ENCODE measurements at places on chromosomes 3 and 15.
A peak's percentile ranks its signal among the peaks of the same experiment; 100 is the strongest.

DNA sequence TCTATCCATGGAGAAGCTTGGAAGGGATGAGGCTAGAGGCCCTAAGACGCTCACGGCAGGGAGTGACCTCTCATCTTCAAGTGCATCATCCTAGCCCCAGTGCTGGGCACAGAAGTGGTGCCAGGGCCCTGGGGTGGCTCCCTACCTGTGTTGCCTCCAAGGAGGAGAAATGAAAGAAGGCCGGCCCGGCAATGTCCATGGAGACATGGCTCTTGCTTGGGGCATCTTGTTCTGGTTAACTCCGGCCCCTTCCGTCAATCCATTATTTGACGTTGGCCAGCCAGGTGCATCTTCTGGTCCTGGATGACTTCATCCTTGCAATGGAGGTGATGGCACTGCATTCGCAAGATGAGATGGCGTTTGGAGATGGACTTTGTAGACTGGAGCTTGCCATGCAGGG lies 83.2 kb upstream of the ALDH1L1 start:
- no peak for DNase-seq

GRCh38 chr3:23567917-23568316 lies 237.8 kb upstream of the UBE2E1 start:
- no peak for DNase-seq

DNA sequence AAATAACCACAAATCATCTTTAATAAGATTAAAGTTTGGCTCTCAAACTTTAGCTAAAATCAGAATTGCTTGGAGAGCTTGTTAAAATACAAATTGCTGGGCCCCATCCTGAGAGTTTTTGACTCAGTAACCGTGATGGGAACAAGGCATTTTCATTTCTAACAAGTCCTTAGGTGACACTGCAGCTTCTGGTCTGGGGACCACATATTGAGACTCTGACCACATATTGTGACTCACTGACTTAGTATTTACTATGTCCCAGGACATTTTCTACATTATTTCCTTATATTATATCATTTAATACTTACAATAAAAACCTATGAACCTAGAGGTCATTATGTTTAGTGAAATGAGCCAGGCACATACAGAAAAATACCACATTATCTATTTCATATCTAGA lies 164.5 kb downstream of the ZMAT3 start:
- no peak for DNase-seq

- DNase-seq: no peak
Measured at GRCh38 chr15:89664441-89665350, 9.4 kb upstream of the KIF7 start.

- peak; percentile 82 for DNase-seq
Measured at GRCh38 chr3:115814778-115815380, 191.6 kb downstream of the GAP43 start.

DNA sequence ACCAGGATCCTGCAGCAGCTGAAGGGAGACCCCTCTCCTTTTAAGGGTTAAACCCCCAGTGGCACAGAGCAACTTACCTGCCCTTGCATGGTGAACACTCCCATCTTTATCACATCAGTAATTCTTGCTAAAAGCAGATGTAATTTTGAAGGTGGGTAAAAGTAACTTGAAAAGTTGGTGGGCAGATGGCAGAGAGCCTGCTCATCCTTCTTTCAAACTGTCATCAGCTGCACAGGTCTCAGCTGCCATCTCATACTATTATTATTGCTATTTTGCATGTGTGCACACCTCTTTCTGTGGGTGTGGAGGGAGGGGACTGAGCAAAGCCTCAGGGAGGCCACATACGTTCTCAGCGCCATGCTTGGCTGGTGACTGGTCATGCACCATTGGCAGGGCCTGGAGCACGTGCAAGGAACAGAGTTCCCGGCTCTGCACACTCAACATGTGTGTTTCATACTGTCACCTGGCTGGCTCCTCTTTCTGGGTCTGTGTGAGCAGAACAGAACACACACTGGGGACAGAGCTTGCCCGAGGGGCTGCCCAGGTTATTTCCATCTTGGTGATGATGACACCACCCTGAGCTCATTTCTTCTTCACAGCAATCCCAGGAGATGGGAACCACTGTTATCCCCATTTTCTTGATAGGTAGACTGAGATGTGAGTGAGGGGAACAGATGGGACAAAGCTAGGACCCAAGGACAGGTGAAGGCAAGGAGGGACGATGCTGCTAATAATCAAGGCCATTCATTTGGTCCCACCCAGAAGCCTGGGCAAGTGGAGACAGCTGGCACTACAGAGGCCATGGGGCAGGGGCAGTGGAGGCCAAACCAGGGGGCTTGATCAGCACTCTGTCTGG lies 95.8 kb upstream of the KLF13 start:
- DNase-seq: no peak

DNA sequence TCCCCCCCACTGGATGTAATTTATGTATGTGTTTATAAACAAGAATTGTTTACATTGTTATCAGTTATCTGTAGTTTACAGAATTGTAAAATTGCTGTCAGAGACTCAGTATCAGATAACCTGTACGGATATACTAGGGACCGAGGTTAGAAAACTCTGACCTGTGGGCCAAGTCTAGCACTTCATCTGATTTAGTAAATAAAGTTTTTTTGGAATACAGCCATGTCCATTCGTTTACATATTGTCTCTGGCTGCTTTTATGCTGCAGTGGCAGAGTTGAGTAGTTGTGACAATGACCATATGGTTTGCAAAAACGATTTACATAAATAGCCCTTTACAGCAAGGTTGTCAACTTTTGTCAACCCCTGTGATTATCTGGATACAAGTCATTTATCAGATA lies 52.6 kb downstream of the LRRC28 start:
- DNase-seq: no peak
